ENCODE measurements at places on chromosomes 12 and 14.

- no peak for DNase-seq
These were observed 5.7 kb upstream of the SYNE3 start for GRCh38 chr14:95522116-95522515.

DNA sequence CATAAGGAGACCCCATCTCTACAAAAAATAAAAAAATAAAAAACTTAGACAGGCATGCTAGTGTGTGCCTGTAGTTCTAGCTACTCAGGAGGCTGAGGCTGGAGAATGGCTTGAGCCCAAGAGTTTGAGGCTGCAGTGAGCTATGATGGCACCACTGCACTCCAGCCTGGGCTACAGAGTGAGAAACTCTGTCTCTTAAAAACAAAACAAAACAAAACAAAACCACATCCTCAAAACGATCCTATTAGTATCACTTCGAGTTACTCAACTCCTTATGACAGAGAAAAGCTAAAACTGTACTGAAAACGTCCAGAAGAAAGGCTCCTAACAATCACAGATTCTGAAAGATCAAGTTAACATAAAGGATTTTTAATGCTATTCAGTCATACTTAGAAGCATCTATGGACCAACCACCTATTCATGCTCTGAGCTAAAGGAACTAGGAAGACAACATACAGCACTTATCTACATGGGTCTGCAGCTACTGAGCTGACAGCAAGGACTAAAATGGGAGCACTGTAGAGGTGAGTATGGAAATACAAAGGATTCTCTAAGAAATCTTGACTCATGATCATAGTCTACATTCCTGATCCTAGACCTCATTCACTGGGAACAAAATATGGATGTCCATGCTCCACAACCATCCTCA, 75.3 kb upstream of the DUSP6 start:
- no peak for DNase-seq

DNA sequence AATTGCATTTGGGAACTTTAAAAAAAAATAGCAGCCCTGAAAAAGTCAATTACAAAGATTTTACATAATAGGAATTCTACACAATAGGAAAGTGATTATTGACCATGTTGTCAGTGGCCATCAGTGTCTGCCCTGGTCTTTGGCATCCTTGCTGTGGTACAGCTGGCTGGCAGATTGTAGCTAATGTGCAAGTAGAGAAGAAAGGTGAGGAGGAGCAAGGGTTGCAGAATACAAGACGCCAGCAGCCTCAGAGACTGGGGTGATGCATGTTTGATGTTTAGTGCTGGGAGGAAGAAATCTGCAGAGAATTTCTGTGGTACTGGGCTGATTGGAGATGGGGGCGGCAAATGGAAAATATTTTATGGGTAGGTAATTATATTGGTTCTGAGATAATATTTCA, 322.9 kb downstream of the TMEM117 start:
- DNase-seq, result no peak

DNA sequence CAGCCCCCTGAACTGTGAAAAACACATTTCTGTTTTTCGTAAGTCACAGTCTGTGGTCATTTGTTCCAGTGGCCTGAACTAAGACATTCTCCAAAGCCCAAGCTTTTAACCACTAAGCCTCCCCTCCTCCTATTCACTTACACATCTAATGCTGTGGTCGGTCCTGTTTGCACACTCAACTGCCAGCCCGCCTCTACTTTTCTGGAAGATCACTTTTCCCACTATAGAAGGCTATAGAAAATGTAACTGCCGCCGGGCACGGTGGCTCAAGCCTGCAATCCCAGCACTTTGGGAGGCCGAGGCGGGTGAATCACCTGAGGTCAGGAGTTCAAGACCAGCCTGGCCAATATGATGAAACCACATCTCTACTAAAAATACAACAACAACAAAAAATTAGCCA, 524.7 kb upstream of the TMEM132C start:
- no peak for DNase-seq

- DNase-seq, result no peak
These were observed 47.5 kb downstream of the ZNF664 start for GRCh38 chr12:124020514-124020949.

- no peak for DNase-seq
These were observed 1.1 kb upstream of the KRT3 start for GRCh38 chr12:52796839-52797528.

GRCh38 chr14:89137526-89138163, 279.4 kb downstream of the FOXN3 start:
- no peak for DNase-seq

DNA sequence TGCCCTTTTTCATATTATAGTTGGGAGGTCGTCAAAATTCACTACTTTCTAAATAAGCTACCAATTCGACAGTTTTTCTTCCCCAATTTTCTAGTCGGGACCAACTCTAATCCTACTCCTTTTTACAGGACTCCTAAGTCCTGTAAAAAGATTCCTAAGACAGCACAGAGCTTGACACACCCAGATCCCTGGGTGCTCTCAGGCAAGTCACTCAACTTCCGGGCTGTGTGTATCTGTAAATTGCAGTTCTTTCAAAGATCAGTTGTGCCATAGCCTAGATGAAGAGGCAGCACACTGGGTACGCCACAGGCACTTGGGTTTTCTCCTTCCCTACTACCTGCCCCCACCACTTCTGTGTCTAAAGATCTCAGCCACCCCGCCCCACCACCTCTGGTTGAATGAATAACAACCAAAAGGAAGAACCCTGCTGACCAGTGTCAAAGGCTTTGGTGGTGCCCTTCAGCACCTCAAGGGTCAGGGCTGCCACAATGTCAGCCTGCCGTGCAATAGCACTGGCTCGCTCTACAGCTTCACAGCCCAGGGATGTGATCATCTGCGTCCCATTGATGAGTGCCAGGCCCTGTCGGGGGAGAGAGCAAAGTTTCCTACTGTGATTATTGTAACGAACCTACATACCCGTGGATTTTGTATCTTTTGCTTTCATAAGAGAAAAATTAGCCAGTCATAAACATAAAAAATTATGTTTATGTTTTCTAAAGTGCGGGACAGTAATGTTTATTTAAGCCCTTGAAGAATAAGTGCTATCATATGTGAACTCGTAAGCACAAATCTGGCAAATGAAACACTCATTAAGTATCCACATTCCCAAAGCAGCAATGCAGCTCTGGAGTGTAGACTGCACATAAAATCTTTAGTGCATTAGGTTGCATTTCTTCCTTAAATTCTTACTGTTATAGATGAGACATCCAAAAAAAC, 9.2 kb downstream of the HAL start:
- DNase-seq, result no peak

GRCh38 chr12:30622509-30622908, 73.2 kb downstream of the IPO8 start:
- DNase-seq, result no peak

DNA sequence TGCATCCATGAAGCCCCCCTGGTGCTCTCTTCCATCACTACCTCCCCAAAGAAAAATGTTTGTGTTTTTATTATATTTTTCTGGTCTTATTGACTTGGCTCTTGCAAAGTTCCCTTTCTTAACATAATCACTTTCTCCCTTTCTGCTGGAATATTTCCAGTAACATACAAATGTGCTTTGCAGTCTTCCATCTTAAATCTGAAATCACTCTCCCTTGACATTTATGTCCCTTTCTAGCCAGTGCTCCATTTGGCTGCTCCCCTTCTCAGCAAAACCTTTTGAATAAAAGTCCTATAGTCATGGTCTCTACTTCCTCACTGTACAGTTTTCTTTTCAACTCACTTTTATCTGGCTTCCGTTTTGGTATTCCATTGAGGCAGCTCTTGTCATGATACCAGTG, 118.8 kb downstream of the SNAPC1 start:
- no peak for DNase-seq

- DNase-seq, result peak; percentile 91
These were observed 21.4 kb upstream of the GSG1 start for GRCh38 chr12:13124656-13125505.

- no peak for DNase-seq
These were observed 312.2 kb downstream of the ALG10 start for GRCh38 chr12:34334538-34334937.

DNA sequence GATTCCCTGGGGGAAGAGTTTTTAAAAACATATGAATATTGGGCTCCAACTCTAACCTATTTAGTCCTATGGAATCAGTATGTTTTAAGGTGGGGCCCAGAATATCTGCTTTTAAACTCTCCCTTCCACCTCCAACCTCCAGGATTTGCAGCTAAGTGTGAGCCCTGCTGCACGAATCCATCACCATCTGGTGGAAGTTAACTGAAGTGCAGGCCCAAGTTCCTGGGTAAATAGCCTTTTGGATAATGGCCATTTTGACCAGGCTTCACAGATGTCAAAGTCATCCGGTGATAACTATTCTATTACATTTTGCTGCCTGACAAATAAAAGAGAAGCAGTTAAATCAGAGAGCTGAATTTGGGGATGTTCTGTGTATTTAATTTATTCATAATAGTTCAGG, 58.1 kb upstream of the RMST start:
- DNase-seq, result peak; percentile 80

- DNase-seq, result no peak
These were observed 32.5 kb upstream of the SSPN start for GRCh38 chr12:26162905-26163304.

GRCh38 chr12:3165078-3165980, 88.2 kb downstream of the TSPAN9 start:
- peak; percentile 80 for DNase-seq

DNA sequence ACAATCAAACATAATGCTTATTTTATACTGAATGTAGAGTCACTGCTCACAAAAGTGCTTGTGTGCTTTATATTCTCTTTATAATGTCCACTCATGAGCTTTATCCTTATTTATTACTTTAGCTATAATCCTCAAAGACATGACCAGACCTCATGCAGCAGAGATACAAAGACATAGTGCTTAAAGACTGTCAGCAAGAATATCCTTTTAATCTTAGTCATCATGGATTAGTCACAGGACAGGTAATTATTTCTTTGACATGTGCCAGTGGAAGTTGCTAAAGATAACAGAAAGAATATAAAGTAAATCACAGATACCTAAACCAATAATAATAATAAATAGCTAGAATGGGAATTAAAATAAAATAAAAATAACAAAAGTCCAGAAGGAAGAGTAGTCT, 707.5 kb downstream of the BCL11B start:
- no peak for DNase-seq

DNA sequence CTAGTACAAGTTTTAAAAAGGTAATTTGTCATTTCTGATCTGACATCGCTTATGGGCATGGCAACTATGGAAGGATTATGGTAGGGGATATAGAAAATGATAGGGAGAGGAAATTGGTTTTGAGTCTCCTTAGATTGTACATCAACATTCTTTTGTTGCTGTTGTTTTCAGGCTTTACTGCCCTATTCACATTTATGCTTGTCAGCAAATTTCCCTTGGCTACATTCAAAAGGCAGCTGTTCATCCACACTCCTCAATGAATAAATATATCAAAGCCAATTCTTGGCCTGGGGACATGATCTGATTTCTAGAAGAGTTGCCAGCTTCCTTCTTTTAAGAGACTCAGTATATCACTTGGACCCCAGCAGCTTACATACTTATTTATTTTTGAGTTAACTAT, 283.4 kb downstream of the CEP128 start:
- no peak for DNase-seq

DNA sequence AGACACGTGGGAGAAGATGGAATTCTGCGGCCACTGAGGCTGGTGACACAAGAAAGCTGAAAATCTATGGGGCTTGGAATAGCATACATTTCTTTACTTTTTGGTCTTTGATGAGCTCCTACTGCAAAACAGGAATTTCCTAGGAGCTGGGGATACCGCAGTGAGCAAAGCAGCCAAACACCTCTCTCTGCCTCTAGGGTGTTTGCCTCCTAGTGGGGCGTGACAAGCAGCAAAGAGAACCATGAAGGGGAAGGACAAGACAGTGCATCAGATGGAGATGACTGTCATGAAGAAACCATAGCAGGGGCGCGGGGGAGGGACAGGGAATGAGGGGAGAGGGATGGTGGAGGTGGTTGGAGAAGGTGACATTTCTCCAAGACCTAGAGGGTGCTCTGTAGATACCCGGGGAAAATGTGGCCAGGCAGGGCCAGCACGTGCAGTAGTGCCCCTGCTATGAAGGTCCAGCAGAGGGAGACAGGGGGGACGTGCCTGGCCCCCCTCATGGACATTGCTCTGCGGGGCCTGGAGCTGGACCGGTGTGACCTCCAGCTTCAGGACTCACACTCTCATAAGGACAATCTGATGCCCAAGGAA, 58.6 kb downstream of the SERPINA3 start:
- peak; percentile 37 for DNase-seq

GRCh38 chr14:57375156-57375555, 15.2 kb upstream of the NAA30 start:
- no peak for DNase-seq

DNA sequence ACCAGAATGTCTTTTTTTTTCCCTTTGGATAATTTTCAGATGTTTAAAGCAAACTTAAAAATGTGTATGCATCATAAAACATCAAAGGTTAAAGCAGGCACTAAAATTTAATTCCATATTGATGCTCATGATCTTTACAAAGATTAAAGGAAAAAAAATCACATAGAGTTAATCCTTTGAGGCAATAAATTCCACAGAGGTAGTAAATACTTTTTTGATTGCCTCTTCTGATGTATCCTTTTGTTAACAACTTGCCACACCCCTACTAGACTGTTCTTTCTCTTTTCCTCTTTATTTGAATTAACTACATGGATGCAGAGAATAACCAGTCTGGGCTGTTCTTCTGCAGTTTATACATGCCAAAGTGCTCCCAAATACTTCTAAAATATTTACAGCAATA, 45.2 kb upstream of the KCNJ8 start:
- no peak for DNase-seq

DNA sequence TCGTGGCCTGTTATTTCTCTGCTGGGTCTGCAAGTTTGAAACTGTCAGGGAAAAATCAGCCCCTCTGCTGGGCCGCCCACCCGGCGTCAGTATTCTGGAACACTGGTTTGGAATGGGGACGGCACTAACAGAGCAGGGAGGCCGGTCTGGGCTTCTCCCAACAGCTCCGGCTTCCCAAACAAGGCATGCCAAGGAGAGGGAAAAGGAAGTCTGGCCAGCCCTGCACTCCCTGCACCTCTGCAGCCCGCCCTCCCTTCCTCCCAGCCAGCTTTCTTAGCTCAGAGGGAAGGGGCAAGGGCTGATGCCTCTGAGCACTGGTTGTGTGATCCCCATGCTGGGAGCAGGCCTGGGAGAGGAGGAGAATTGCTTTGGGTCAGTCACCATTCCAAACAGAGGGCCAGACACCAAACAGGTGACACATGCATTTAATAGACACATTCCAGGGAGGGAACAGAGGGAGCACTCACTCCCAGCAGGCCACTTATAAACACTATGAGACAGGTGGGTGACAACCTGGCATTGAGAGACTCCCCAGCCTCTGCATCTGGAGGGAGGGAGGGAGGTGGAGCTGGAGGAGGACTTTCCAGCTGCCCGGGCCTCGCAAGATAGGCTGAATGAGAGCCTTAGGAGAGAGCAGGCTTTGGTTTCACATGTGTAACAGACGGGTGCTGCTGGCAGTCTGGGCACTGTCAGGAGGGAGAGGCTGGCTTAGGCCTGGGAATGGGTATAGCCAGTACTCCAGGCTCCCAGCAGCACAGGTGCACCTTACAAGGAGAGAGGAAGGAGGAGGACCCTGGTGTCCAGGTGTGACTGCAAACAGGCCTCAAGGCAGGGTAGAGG, 10.3 kb downstream of the KRT75 start:
- DNase-seq, result peak; percentile 90
